ENCODE measurements at places on chromosomes 16 and 17.

DNA sequence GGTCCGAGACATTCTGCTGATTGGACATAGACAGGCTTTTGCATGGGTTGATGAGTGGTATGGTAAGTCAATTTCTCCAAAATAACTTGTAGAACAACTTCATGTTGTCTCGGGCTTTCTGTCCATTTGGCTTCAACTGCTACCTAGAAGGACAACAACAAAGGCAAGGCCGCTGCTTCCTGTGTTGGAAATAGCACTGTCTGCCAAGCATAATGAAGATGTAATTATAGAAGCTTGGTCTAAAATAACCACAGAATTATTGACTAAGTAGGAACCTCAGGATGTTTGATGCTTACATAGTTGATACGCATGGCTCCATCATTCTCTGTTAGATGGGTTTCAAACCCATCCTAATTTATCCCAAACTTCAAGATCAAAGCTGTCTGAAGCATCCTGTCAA, 42.3 kb upstream of the NOL11 start:
- no peak for DNase-seq

- DNase-seq = peak; percentile 46
These were observed 166.0 kb upstream of the CDH13 start for GRCh38 chr16:82460766-82461165.

DNA sequence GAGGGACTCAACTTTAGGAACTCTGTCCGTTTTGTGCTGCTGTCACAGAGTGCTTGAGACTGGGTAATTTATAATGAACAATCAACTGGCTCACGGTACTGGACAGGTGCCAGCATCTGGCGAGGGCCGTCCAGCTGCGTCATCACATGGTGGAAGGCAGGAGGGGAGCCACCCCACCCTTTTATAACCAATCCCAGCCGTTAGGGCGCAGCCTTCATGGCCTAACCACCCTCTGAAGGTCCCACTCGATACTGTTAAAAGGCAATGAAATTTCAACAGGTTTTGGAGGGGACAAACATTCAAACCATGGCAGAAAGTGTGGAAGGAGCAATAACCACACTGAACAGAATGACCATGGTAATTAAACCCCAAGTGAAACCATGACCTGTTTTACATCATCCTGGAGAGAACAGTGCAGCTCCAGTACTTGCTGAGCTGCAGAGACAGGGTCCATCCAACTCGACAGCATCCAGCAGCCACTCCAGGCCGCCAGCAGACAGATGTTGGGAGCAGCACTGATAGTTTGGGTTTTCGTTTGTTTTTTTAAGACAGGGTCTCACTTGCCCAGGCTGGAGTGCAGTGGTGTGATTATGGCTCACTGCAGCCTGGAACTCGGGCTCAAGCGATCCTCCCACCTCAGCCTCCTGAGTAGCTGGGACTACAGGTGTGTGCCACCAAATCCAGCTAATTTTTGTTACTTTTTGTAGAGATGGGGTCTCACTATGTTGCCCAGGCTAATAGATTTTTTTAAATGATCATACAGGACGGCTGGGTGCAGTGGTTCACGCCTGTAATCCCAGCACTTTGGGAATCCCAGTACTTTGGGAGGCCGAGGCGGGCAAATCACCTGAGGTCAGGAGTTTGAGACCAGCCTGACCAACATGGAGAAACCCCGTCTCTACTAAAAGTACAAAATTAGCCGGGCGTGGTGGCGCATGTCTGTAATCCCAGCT, 11.0 kb downstream of the CHMP6 start:
- DNase-seq = no peak

GRCh38 chr17:29749045-29749825, 126.5 kb upstream of the CORO6 start:
- DNase-seq = no peak

DNA sequence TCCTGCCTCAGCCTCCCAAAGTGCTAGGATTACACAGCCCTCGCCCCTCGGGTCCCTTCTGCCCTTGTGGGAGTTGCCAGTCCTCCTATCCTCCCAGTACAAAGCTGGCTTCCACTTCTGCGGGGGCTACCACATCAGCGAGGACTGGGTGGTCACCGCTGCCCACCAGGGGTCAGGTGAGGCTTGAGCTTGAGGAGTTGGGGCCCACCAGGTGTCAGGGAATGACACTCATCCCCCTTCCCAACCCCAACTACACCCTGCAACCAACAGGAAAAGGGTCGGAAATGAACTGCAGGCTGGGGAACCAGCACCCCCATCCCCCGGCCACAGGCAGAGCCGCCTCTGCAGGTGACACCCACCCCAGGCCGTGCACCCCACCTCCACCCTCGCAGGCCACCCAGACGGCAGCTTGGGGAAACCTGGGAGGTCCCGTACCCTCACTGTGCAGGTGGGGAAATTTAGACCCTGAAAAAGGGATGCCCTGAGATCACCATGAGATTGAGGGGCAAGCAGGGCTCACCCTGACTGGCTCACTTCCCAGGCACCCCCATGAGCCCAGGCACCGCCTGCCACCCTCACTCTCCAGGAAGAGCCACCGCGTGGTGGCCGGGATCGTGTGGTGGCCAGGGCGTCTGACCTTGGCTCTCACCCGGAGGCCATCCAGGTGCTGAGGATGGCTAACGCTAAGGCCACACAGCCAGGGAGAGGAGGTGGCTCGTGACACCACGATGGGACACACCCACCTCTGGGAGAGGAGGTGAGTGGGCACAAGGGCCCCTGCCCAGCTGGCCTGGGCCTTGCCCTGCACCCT, 8.0 kb downstream of the CTRB1 start:
- DNase-seq = no peak

DNA sequence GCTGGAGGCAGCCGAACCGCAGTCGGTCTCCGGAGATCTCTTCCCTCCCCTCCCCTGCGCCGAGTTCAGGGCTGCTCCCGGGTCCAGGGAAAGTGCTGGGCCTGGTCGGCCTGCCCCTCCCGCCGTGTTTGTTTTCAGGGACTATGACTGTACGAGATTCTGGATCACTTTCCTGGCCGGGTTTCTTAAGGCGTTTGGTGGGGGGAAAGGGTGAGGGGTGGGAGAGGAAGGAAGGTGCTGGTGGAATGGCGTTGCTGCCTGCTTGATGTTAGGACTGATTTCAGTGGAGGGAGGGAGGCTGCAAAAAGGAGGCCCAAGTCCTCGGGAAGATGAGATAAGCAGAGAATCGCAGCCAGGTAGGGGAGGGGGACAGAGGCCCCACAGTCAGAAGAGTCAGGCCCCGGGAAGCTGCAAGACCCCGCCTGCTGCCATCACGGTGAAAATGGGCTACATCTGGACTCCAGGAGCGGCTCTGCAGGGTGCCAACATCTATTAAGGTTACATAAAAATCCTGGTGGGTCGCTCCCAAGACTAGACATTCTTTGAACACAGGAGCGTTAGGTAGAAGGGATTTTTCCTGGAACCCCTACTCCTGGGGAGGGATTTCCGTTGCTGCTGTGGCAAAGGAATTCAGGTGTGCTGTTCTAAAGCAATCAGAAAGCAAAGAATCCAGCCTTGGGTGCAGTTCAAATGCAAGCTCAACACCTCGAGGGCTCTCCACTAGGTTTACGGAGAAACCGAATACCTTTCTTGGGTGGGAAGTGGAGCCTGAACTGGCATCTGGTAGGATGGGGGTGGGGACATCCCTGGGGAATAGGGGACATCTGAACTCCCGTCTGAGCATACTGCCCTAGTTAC, 1.2 kb downstream of the ARHGAP44 start:
- peak; percentile 33 for DNase-seq

DNA sequence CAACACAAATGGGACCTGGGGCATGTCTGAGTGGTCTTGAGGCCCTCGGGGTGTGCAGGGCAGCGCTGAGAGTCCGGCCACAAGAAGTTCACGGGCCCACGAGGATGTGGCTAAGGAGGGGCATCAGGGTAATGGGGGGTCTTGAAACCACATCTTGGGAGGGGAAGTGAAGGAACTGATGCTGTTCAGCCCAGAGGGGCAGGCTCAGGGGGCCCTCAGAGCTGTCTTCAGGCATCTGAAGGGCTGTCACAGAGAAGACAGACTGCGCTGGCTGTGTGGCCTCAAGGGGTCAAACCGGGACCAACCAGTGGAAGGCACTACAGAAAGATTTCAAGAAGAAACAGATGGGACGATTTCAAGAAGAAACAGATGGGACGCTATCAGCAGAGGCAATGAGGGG, 45.1 kb downstream of the ZNF423 start:
- DNase-seq = no peak

- no peak for DNase-seq
These were observed 9.6 kb downstream of the MT1X start for GRCh38 chr16:56691885-56692284.

GRCh38 chr16:67893743-67894399, 817 bp downstream of the PSKH1 start:
- DNase-seq = peak; percentile 48

- DNase-seq = no peak
These were observed 226.4 kb upstream of the MAF start for GRCh38 chr16:79826732-79827475.

- DNase-seq = no peak
These were observed 12.8 kb downstream of the CRISPLD2 start for GRCh38 chr16:84832488-84833143.

GRCh38 chr17:27343977-27344607, 50.2 kb downstream of the WSB1 start:
- DNase-seq = no peak

- no peak for DNase-seq
These were observed 5.3 kb upstream of the SPEM1 start for GRCh38 chr17:7414837-7415236.

- DNase-seq = no peak
These were observed 6.2 kb downstream of the PHF12 start for GRCh38 chr17:28944862-28945741.

DNA sequence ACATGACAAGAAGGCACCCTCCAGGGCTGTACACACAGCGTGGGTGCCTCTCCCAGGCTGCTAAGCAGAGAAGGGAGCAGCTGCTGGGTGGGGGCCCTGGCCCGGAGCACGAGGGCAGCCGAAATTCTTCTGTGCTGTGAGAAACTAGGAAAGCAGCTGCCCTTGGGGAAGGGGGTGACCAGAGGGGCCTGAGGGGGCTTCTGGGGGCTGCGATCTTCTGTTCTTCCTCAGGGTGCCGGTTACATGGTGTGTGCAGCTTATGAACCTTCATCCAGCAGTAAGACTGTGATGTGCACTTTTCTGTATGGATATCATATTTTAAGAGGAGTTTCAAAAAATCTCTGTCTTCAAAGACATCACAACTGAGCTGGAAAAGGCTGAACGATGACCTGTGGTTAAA, 43.2 kb upstream of the METRNL start:
- no peak for DNase-seq

DNA sequence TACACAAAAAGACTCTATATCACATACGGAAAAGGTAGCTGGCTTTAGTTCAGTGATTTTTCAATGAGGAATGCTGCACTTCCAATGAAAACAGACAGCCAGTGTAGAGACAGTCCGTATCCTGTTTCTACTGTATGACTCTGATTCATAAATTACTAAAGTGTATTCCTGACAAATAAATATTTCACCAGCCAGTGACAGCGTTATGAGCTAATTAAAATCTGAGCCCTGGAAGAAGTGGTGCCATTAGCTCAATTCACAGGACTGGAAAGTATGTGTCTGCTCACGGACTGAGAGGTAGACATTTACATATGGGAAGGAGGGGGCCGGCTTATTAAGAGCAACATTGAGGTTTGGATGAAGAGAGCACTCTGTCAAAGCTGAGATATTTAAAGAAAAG, 207.9 kb upstream of the RBFOX1 start:
- DNase-seq = no peak

- DNase-seq = no peak
These were observed 2.3 kb downstream of the RSAD1 start for GRCh38 chr17:50480854-50481490.

GRCh38 chr17:3722716-3723115, 987 bp upstream of the HASPIN start:
- DNase-seq = no peak

All from neural progenitor cell (in vitro differentiated cells).